ENCODE measurements at places on chromosomes 7 and 10.

DNA sequence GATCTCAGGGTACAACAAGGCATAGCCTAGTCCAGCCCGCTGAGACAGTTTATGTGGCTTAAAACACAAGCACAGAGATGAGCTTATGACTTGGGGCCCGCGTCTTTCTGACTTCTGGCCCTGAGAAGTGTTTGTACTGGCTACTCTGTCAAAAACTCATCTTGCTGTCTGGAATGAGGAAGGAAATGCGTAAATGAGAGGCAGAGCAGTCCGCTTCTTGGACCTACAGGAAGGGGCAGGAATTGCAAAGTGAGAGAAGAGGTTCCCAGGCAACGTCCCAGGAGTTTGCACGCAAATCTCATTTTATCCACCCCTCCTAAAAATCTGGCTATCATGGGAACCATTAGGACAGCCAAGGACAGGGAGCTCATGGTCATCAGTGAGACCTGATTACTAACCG is 5.5 kb downstream of the ANXA11 start:
- DNase-seq, result no peak

DNA sequence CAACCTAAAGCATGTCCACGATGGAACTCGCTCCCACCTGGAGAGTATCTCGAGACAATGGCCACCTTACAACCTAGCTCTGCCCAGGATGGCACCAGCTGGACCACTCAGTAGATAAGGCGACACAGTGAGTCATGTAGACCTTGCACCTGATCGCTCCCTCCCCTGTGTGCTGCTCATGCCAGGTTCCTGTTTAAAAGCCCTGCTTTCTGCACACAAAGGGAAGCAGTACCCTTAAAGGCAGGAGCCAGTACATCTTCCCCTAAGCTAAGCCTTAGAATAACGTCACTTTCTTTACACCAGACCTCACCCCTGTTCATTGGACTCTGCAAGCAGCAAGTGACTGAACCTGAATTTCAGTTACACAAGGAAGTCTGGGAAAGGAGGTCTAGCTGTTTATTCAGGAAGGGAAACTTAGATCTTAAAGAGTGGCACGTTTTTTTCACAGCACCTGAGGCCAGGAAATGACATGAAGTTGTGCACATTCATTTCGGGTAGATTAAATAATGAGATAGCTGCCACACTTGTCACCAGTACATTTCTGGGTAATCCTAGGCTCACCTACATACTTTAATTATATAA is 117.9 kb downstream of the MTPAP start:
- no peak for DNase-seq

- DNase-seq, result no peak
These were observed 331.2 kb downstream of the LRRTM3 start for GRCh38 chr10:67257018-67257417.

- no peak for DNase-seq
These were observed 108.1 kb downstream of the ADAM22 start for GRCh38 chr7:88042157-88042556.

GRCh38 chr7:22229148-22229547 is 127.8 kb downstream of the RAPGEF5 start:
- DNase-seq, result no peak

DNA sequence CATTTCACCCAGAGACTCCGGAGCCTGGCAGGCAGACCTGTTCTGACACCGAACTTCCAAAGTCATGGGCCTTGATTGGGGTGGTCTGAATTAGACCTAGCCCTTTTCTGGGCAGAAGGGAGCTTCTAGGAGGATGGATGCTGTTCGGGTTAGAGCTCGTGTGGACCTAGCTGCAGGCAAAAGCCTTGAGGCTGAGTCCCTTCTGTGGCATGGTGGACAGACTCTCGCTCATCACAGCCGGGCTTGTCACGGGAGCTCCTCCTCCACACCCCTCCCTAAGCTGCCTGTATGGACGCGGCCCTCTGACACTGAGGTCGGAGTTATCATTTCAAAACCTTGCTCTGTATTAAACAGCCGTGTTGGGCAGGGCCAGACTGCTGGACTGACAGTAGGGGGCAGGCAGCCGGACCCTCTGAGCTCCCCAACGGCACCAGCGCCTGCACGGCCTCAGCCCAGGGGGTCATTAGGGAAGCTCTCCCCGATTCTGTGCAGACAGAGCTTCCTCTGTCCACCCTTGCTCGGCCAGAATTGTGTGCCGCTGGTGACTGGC is 2.2 kb downstream of the IRF5 start:
- DNase-seq, result no peak

DNA sequence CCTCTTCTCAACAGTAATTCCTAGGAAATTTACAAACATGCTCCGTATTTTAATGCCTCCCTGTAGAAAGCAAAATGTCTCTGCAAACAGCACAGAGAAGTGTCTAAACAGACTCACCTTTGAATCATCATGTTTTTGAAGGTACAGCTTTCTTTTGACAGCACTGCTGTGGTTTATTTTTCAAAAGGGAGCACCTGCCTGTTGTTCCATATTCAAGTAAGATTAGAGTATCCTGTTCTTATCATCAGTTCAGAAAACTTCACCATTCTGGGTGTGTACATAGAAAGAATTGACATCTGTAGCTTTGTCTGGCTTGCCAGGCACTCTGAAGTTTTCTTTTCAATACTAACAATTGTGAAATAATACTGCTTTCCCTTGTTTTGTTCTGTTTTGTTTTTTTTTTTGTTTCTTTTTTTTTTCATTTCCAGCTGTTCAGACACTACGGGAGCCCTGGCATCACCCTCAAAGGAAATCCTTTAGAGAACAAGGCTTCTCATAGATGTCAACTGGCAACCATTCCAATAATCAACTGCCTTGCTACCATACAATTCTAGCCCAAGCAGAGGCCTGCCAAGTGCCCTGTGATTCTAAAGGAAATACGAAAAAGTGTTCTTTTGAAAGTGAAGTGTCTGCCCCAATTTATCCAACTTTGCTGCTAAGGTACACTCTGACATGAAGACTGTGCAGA is 275.9 kb downstream of the PRPF18 start:
- no peak for DNase-seq
